AG04450 (cell line): ENCODE measurements at places on chromosomes 2 and 18. TPM values are rescaled to one million over a fixed set of nuclear protein-coding genes. Genes with fewer than 3 reads are reported as not detected.

Gene UGT1A10
- not detected in 2 replicates for polyA plus RNA-seq

Gene PAX3
- polyA plus RNA-seq = not detected in 2 replicates

Gene MCM6
- 22.8 and 27.3 TPM in 2 replicates for polyA plus RNA-seq

Gene ERBB4
- not detected in 2 replicates for polyA plus RNA-seq

Gene ABCG8
- not detected in 2 replicates for polyA plus RNA-seq

Gene COL4A4
- 0.05 and 0.06 TPM in 2 replicates for polyA plus RNA-seq

GRCh38 chr2:106553321-106553720, 66.2 kb downstream of the CD8B2 start:
- no peak for DNase-seq

- DNase-seq = no peak
Observed at GRCh38 chr2:127313406-127313805, 19.5 kb upstream of the ERCC3 start.

- DNase-seq = no peak
Observed at GRCh38 chr2:108367561-108368175, 10.1 kb upstream of the SULT1C4 start.

- peak; percentile 3 for DNase-seq
Observed at GRCh38 chr2:181741756-181742155, 61.4 kb upstream of the NEUROD1 start.

- DNase-seq = no peak
Observed at GRCh38 chr2:10983711-10984110, 72.0 kb downstream of the KCNF1 start.

DNA sequence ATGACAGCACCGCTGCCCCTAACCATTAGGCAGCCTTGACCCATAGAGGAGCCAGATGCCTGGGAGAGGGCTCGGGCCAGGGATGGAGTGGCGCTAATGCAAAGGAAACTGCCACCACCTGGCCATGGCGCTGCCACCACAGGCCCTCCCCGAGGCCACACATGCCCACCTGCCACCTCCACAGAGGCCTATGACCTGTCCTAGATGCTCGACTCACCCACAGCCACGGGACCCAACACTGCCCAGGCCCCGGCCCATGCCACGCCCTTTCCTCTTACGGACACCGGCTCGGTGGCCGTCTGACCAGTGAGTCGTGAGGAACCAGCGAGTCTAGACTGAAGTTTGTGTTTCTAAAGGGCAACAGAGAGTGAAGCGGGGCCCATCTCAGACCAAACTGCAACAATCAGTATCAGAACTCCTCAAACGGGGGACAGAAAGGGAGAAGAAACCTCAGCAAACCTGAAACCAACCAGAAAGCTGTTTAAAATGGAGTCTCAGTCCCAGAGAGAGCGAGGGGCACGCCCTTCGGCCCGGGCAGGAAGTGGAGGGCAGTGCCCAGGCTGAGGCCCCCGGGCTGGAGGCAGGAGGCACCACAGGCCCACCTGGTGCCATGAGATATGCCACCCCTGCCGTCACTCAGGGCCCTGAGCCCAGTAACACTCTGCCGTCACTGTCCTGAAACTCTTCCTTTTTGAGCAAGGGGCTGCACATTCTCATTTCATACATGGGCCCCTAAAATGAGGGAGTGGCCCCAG, 711 bp downstream of the GPR17 start:
- DNase-seq = no peak
